ENCODE measurements at places on chromosomes 12 and 14. TPM values are rescaled to one million over a fixed set of nuclear protein-coding genes. Genes with fewer than 3 reads are reported as not detected.

The TESPA1 gene
- polyA plus RNA-seq: not detected

The RARG gene
- polyA plus RNA-seq: 0.61 TPM

The SERPINA10 gene
- not detected for polyA plus RNA-seq

The KRT81 gene
- not detected for polyA plus RNA-seq

The LTBR gene
- polyA plus RNA-seq: not detected

Measured in neural cell (in vitro differentiated cells).